ENCODE measurements at places on chromosomes 13 and 19. TPM values are rescaled to one million over a fixed set of nuclear protein-coding genes. Genes with fewer than 3 reads are reported as not detected.

Gene GARIN5A
- total RNA-seq, result 0.15 TPM

Gene TRPM4
- 14.0 TPM for total RNA-seq

Gene ENOX1
- 2.2 TPM for total RNA-seq

Gene CEACAM7
- total RNA-seq, result not detected

Gene USF2
- total RNA-seq, result 160 TPM

Gene ZNF345
- total RNA-seq, result 2.7 TPM

Gene OCEL1
- 9.6 TPM for total RNA-seq

Gene TGFBR3L
- 1.1 TPM for total RNA-seq

Gene SIGLEC9
- total RNA-seq, result not detected

Gene VN1R2
- not detected for total RNA-seq

Gene ZNF546
- 1.4 TPM for total RNA-seq

Gene ALOX5AP
- total RNA-seq, result not detected

Gene PTPRH
- 16.5 TPM for total RNA-seq

Gene CNFN
- total RNA-seq, result 0.80 TPM

Gene FTL
- 1,177 TPM for total RNA-seq

Gene TFPT
- total RNA-seq, result 61.6 TPM

Gene SBK2
- total RNA-seq, result not detected

Gene KASH5
- 1.0 TPM for total RNA-seq

Gene KLK4
- not detected for total RNA-seq

Gene BRME1
- 5.6 TPM for total RNA-seq

Gene PTH2
- not detected for total RNA-seq

Gene ZNF136
- total RNA-seq, result 11.6 TPM

Gene C19orf81
- 5.2 TPM for total RNA-seq

Gene HTR2A
- not detected for total RNA-seq

Gene RASL11A
- 6.3 TPM for total RNA-seq

Gene CTU1
- total RNA-seq, result 19.1 TPM

Gene ZIC2
- 4.5 TPM for total RNA-seq

Gene SUPT5H
- total RNA-seq, result 121 TPM

Gene SLAIN1
- 5.5 TPM for total RNA-seq

Gene DCT
- not detected for total RNA-seq

Gene LRFN3
- total RNA-seq, result 2.1 TPM
